ENCODE measurements at places on chromosomes 1 and 21. TPM values are rescaled to one million over a fixed set of nuclear protein-coding genes. Genes with fewer than 3 reads are reported as not detected.

GRCh38 chr1:234089396-234089795 is 184.9 kb downstream of the SLC35F3 start:
- no peak for DNase-seq

The KCNA2 gene
- 0.49 TPM for polyA plus RNA-seq

DNA sequence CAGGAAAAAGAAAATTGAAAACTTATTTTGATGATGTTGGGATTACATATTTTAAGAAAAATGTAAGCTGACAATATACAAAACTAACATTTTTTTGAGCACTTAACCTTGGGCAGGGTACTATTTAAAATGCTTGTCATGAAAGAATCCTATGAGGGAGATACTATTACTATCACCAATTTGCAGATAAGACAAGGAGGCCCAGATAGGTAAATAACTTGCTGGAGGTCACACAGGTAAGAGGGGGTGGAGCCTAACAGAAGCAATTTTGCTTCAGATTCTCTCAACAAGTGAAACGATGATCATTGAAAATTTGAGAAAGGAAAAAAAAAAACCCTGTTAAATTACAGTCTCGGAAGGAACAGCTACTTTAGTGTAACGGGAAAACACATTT is 1.2 kb downstream of the GART start:
- no peak for DNase-seq

GRCh38 chr1:179889589-179889988 is 7.5 kb downstream of the TOR1AIP1 start:
- no peak for DNase-seq

The CYP4X1 gene
- polyA plus RNA-seq, result 13.2 TPM

Measured in right renal cortex interstitium (tissue), 3 donors.